ENCODE measurements at places on chromosomes 12 and 14.
A peak's percentile ranks its signal among the peaks of the same experiment; 100 is the strongest.

- DNase-seq: peak; percentile 61
These were observed 177.2 kb upstream of the NPAS3 start for GRCh38 chr14:32761381-32761968.

- no peak for DNase-seq
These were observed 6.6 kb downstream of the FGF6 start for GRCh38 chr12:4438834-4439596.

DNA sequence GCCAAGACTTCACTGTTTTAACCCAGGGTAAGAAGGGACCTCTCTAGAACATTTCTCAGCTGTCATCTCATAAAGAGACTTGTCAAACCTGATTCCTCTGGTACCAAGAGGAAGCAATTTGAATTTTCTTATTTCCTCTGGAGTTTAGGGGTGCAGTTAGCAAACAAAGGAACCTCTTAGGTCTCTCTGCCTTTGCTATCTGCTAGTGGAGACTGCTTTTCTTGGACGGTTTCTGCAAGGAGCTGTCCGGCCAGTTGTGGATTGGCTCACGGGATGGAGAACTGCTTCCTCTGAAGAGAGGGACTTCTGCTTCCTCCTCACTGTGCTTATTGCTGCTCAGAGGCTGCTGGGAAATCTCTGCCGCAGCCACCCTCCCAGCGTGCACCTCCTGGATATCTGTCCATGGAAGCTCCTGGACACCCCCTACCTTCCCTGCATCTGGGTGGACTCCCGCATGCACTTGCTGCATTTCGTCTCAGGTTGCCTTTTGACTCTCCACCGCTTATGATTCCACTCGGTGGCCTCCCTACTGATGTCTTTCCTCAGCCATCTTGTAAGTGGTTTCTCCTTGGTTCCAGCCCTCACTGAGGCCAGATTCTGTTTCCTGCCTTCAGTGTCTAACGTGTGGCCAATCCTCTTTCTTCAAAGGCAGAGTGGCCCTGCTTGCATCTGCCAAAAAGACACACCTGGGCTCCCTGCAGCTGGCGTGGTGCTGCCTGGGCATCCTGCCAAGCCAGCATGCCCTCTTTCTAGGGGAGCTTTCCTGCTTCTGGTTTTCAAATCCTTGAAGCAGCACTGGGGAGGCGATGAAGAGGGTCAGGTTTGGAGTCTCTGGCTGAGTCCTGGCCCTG is 187.3 kb downstream of the CHST11 start:
- DNase-seq: no peak

DNA sequence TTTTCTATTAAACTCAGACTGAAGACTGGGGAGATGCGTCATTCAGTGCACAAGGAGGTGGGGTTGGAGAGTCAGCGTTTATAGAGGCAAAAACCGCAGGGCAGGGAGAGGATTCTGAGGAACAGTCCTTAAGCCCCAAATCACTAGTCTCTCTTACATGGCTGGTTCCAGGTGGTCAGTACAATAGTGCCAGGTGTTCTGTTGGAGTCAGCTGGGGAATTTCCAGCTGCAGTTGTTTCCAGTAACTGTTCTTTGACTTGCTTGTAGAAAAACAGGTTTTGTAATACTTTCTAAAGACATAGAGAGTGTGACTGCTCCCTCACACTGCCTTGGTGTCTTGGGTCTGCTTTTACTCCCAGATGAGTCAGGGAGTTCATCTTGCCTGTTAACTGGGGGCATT is 192.2 kb downstream of the TMTC3 start:
- peak; percentile 42 for DNase-seq

DNA sequence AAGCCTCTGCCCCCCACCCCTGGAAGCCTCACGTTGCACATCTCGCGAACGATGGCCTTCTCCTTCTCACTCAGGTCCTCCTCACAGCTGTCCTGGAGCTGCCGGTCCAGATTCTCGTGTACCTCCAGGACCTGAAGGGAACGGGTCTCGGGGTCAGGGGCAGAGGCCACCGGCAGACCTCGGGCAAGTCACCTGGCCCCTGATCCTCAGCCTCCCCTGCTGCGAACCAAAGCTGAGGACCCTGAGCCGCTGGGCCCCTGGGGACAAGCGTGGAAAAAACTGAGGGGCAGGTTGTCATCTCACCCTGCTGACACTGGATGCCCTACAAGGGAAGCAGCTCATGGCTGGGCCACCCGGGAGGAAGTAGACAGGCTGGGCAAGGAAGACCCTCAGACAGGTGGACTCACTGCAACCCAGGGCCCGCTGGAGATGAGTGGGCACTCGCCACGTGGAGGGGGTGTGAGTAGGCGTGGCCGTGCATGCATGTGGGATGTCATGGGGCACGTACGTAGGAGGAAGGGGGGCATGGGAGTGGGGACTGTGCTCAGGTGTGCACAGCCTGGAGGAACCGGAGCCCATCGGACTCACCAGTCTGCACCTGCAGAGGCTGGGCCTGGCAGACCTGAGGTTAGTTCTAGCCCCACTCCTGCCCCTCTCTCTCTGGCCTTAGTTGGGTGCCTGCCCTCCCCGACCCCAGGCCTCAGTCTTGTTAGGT is 35.1 kb downstream of the CCNK start:
- no peak for DNase-seq

DNA sequence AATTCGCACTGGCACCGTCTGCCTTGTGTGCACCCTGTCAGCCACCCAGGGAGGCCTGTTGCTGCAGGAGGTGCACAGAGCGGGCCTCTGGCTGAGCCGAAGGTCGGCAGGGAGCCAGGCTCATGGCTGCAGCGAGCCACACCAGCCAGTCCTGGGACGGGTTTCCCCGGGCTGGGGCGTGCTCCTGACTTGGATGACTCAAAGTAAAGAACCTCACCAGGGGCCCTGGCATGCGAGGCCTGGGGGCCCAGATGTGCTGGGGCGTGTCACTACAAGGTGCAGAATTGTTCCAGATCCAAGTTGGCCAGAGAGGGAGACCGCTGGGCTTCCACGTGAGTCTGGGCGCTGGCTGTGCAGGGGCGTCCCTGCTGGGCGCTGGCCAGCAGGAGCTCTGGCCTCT is 34.5 kb downstream of the FBRSL1 start:
- DNase-seq: peak; percentile 12

DNA sequence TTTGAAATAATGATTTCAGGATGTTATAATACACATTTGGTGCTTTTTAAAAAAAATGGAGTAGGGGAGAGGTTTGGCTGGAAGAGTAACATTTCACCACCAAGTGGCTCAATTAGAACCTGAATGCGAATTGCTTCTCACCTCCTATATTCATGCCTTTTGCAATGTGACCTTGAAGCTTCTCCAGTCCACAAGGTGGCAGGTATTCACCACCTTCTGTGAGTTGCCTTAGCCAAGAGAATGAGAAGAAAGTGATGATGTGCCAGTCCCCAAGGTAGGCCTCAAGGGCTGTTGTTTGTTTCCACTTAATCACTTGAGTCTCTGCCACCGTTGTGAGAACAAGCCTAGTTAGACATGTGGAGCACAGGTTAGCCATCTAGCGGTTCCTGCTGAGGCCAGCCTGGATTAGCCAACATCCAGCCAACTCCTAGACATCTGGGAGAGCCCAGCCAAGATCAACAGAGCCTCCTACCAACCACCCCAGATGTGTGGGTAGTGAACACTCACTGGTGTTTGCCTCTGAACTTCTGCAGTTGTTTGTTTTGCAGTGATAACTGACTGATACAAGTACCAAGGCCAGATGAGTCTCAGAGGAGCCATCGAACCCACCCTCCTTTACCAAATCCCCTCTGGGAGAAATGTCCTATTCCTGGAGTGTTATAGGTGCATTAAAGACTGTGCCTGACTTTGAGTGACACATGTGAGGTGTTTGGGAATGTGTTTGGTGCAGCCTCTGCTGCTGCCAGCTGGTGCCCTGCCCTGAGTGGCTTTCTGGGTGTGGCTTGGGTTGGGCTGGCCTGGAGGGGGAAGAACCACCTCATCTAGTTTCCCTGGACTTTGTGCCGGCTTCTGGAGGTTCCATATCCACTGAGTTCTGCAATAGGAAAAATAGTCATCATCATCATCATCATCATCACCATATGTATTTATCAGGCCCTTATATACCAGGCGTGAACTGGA is 132.5 kb upstream of the RFLNA start:
- no peak for DNase-seq

GRCh38 chr12:52226446-52226845 is 6.6 kb upstream of the KRT7 start:
- DNase-seq: no peak

- DNase-seq: peak; percentile 72
These were observed 18.7 kb downstream of the ZBTB39 start for GRCh38 chr12:56987551-56988053.

GRCh38 chr14:61560323-61560722 is 135.0 kb upstream of the HIF1A start:
- peak; percentile 64 for DNase-seq

GRCh38 chr14:22908601-22909000 is 10.3 kb downstream of the RBM23 start:
- DNase-seq: no peak

DNA sequence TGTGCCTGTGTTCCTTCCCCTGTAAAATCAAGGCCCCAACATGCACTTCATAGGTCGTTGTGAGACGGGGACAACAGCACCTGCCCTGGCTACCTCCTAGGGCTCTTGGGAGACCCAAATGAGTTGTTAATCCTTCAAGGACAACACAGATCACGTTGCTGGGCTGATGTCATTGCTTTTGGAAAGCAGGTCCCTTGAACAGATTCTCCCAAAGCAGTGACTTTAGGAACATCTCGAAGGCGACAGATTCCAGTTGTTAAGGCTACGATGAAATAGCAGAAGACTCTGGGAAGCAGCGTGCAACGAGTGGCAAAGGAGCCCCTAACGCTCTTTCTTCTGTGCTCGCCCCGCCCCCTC is 26.2 kb upstream of the MAP1LC3B2 start:
- no peak for DNase-seq

GRCh38 chr14:53766601-53767000 is 190.0 kb downstream of the BMP4 start:
- no peak for DNase-seq

- no peak for DNase-seq
These were observed 99.0 kb downstream of the NUBPL start for GRCh38 chr14:31660191-31660590.

- peak; percentile 31 for DNase-seq
These were observed 895 bp upstream of the CCDC88C start for GRCh38 chr14:91418387-91419043.

- no peak for DNase-seq
These were observed 301.6 kb downstream of the PCNX1 start for GRCh38 chr14:71208702-71209357.

DNA sequence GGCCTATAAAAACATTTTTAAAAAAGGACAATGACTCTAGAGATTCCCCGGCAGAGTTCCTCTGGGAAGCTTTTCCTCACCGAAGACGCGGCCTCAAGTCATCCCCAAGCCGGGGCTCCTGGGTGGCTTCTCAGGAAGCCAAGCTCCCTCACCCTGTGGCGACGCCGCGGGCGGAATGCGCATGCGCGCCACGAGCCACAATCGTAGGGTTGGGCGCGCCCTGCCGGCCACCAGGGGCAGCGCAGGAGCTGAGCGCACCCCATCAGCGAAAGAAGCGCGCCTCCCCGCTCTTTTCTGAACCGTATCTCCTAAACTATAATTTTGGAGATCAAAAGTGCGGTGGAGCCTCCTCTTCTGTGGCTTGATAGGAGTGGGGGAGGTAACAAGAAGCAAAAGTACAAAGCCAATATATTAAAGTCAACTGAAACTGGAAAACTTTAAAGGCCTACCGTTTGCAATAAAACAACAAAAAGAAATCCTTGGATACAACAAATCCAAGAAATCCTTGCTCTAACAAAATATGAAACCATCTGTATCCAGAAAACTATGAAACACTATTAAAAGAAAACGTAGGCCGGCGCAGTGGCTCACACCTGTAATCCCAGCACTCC is 17.4 kb upstream of the CHFR start:
- DNase-seq: peak; percentile 19

DNA sequence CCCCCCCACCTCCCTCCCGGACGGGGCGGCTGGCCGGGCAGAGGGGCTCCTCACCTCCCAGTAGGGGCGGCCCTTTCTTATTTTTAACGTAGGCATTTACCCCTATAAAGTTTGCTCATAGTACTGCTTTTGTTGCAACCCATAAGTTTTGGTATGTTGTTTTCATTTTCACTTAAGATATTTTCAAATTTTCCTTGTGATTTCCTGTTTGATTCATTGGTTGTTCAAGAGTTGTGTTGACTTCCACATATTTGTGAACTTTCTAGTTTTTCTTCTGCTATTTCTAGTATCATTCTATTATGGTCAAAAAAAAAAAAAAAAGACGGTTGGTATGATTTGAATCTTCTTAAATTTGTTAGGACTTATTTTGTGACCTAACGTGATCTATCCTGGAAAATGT is 6.5 kb downstream of the NOXRED1 start:
- no peak for DNase-seq

DNA sequence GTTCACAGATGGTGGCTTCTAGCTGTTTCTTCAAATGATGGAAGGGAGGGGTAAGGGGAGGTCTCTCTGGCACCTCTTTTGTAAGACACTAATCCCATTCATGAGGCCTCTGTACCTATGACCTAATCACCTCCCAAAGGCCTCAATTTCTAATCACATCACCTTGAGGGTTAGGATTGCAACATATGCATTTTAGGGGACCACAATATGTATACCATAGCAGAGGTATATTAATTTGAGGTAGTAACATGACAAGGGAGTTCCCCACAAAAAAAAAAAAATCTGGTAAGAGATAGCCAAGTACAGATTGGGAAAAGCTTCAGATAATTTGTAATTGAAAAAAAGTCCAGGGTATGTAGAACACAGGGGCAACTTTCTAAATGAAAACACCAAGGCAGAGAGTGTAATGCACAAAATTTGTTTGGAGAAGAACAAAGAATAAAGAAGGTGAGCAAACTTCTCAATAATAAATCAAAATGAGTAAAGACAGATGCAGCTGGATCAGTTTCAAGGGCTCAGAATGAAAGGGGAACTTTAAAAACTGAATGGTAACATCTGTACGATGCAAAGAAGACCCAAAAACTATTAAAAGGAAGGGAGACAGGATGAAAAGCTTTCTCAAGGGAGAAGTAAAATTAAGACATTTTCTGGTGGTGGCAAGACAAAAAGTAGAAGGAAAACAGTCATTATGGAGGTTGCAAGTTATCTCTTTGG is 125.5 kb upstream of the DCN start:
- DNase-seq: no peak

DNA sequence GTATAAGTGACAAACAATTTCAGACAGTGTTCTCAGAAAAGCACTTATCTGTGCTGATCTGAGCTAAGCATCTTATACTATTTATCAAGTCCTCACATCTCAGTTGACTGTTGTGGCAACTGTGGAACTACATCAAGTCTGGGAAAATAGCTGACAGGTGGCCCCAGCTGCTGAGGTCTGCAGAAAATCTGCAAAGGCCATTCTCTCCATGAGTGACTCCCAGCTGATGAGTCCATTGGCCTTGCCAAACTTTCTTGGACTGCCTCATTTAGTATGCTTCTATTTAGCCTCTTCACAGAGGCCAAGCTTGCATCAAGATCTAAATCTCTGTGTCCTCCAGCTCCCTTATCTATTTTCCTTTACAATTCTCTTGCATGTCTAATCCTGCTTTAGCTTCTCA is 174.5 kb upstream of the RBM19 start:
- no peak for DNase-seq

Measured in fibroblast of skin of right quadriceps (primary cell).